ENCODE measurements at places on chromosomes 6 and 20.

DNA sequence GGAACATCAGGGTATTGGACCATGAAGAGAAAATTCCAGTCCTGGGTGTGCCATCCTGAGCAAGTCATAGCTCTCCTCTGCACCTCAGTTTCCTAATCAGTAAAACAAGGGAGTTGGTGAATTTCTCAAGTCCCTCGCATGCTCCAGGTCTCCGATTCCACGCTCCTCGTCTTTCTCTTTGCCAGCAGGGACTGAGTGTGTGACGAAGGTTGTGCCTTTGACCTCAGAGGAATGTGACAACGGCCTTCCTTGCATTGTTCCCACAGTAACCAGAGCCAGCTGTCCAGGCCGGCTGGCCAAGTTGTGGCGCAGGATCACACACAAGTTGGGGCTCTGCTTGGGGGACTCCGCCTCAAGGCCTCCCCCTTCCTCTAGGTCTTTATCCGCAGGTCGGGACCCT is 217.3 kb downstream of the ATXN1 start:
- no peak for DNase-seq

- no peak for DNase-seq
These were observed 17.3 kb upstream of the IBTK start for GRCh38 chr6:82264824-82265223.

DNA sequence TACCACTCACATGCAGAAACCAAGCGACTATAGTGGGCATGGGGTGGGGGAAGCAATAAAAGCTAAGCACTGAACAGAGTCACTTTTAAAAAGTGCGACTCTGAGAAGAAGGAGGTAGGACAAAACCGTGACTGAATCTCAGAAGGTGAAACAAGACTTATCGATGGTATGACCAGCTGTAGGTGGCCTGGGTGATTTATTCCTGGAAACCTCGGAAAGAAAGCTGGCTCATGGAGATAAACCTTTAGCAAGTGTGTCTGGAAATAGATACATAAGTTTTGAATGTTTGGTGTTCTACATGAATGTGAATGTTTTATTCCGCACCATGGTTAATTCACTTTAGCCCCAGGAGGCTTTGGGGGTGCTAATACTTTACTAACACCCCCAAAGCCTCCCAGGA is 43.9 kb downstream of the BANF2 start:
- no peak for DNase-seq

- DNase-seq = no peak
These were observed 57.0 kb upstream of the PREP start for GRCh38 chr6:105459864-105460263.

All from NCI-H187 (cell line).